ENCODE measurements at places on chromosomes 6 and 20.

DNA sequence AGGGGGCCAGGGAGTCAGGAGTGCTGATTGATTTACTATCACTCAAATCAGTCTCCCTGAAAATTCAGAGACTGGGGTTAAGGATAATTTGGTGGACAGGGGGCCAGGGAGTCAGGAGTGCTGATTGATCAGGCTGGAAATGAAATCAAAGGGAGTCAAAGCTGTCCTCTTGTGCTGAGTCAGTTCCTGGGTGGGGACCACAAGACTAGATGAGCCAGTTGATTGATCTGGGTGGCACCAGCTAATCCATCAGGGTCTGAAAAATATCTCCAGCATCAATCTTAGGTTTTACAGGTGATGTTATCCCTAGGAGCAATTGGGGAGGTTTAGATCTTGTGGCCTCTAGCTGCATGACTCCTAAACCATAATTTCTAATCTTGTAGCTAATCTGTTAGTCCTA is 6.1 kb upstream of the AFG1L start:
- DNase-seq: no peak

- no peak for DNase-seq
These were observed 640 bp downstream of the SAYSD1 start for GRCh38 chr6:39114388-39114703.

DNA sequence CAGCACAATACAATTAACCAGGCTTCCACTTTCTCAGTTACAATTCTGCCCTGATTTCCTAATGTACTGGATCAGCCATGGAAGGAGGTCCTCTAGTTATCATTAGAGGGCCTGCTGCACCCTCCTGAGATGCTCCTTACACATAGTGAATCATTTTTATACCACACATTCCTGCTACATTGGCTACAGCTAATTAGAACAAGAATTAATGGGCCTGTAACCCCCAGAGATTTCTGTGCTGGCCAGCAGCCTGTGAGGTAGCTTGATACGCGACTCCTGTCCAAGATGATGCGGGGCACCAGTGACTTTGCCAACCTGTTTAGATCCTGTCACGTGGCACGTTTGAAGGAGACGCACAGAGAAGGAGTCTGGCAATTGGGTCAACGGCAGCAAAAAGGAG is 422.8 kb downstream of the EPM2A start:
- DNase-seq: no peak

- no peak for DNase-seq
These were observed 19.7 kb downstream of the PCK1 start for GRCh38 chr20:57580478-57581201.

DNA sequence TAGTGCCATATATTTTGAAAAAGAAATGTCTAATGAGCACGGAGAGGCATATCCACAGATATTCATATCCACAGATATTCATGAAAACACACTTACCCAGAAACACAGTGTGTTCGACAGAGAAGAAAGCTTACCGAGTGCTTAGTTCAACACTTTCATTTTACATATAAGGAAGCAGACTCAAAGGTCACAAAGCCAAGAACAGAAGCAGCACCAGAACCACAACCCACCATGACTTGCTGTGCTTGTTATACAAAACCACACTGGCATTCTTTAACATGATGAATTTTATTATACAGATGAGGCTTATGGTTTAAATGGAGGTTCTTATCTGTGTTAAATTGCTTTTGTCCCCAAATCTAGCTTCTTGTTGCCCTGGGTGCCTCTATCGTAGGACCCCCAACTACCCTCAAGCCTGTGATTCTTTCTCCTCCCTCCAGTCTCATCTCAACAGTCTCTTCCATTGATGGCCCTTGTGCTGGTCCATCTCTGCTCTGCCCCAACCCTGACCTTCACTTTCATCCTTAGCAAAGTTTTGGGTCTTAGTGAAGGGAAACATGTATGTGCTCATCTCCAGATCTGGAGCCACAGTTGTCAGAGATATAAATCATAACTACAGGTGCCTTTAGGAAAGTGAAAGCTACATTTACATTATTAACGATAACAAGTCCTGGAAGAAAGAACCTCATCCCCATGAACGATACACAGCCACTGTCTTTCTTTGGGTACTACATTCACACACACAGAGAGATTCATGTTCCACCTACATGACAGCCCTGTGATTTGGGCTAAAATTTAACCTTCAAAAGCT is 40.0 kb downstream of the SF3B5 start:
- DNase-seq: no peak

- DNase-seq: no peak
These were observed 15.4 kb upstream of the MTG2 start for GRCh38 chr20:62167474-62167873.

- no peak for DNase-seq
These were observed 101.3 kb upstream of the UFL1 start for GRCh38 chr6:96420294-96420693.

DNA sequence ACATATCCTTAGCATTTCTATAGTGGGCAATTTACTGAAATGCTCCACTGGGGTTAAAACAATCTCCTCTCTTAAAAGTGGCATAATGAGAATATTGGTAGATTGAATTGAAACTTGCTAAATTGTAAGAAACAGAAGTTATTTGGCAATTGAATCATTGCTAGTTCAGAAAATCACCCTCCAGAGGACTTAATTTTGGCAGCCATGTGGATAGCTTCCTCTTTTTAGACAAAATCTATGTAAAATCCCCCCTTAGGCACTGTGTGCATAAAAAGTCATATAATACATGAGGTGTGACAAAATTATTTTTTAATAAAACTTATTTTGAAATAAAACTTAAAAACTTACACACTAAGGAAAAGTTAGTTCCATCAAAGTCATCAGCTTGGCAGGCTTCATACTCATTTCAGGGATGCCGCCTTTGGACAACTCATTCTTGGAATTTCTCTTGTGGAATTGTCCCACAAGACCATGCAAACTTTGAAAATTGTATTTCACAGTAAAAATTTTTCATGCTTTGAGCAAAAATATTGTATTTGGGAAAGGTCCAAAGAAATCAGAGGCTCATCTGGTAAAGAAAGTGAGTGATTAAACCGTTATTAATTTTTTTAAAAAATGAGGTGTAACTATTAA is 473.0 kb downstream of the BCKDHB start:
- DNase-seq: no peak

- DNase-seq: no peak
These were observed 1.2 kb downstream of the RAB44 start for GRCh38 chr6:36698871-36699271.

- peak; percentile 69 for DNase-seq
These were observed 50.5 kb upstream of the DST start for GRCh38 chr6:56693246-56693607.

DNA sequence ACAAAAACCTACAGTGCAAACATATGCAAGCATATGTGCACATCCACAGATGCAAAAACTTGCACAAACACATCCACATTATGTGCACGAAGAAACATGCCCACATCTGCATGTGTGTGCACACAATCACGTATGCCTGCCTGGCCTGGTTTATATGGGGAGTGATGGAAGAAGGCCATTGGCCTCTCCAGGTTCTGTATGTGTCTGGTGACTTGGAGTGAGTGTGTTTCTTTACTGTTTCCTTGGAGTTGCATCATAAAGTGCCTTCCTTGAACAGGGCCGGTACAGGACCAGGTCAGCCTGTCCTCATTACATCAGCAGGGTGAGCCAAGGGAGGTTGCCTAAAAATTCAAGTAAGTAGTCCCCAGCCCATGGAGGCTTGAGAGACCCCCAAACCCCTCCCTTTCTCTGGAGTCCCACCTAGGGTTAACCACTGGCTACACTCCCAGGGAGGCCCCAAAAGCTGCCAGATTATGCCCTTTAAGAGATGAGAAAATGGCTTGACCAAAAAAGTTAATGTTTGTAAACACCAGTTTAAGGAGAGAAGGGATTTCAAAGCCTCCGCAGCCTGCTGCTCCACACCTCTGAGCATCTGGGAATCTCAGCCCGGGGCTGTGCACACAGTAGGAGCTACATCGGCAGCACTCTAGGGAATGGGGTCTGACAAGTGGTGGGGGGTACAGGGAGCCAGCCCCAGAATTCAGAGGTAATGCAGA is 140.8 kb downstream of the VEGFA start:
- DNase-seq: no peak

DNA sequence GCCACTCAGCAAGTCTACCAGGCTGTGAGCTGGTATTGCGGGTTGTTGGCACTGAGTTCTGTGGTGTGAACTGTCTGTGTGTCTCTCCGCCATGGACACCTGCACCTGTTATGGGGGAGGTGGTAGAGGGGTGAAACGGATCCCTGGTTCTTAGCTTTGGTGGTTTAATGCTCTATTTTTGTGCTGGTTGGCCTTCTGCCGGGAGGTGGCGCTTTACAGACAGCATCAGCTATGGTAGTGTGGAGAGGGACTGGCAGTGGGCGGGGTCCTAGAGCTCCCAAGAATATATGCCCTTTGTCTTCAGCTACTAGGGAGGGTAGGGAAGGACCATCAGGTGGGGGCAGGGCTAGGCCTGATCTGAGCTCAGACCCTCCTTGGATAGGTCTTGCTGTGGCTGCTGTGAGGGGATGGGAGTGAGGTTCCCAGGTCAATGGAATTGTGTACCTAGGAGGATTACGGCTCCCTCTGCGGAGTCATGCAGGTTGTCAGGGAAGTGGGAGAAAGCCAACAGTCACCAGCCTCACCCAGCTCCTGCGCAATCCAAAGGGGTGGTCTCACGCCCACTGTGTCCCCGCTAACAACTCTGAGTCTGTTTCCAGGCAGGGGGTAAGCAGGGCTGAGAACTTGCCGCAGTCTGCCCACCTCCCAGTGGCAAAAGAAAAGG is 154.3 kb downstream of the CCDC170 start:
- DNase-seq: no peak

- no peak for DNase-seq
These were observed 123.3 kb downstream of the ZFAND3 start for GRCh38 chr6:37942606-37943376.

Measured in AG20443 (cell line).